ENCODE measurements at places on chromosomes 4 and X.

DNA sequence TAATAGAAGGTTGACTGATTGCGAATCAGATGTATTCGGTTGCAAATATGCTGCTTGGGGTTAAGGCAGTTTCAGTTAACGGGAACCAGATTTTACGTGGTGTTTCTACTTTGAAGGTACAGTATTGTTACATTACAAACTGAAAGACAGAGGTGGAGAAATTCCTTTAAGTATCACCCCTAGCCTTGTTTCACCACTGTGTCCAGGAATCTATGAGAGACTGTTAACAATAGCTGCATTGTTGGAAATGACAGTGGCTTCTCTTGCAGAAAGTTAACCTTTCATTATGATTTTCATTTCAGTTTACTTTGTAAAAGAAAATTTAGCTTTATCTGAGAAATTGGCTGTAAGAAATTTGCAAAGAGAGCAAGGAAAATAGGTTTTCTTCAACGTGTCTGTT, 2.6 kb downstream of the CDKL5 start:
- DNase-seq, result no peak

DNA sequence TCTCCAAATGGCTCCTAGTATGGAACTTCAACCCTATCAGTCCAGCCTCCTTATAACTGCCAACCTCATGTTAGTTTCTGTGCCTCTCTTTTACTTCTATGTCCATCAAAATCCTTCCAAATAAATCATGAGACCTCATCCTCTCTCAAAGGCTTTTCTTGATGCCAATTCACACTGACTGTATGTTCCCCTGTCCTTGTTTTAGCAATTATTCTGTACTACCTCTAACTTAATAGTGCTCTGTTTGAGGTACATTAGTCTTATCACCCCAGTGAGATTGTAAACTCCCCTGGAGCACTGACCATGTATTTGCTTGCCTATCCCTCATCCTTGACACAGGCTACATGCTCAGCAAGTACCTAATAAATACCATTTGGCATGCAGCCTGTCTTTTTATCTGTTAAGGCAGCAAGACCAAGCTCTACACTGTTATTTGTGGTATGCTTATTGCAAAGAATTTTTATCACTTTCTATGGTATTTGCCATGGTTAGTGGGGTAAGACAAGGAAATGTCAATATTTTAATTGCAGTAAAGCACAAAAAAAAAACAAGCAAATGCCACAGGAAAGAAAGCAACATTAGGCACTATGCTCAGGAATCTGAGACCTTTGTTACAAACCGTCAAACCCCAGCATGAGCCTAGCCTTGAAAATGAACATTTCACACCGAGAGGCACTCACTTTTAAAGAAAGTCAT, 119.2 kb downstream of the SMARCA1 start:
- no peak for DNase-seq

DNA sequence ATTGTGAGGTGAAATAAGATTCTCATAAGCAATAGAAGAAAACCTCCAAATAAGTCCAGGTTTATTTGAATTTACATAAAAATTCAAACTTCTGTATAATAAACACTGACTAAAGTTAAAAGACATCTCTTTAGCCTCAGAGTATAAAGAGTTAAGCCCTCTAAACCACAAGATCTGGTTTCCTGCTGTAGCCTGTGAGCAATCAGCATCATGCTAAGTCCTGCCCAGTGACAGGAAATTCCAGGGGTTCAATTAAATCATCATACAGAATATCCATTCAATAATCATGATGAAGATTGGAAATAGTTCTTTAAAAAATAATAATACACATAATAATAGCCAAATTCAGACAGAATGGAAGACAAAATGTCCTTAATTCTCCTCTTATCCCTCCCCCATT, 139.2 kb upstream of the DGKK start:
- no peak for DNase-seq

- DNase-seq, result no peak
These were observed 210.6 kb downstream of the CCNG2 start for GRCh38 chr4:77367638-77368037.

GRCh38 chrX:71253253-71254091, 468 bp downstream of the ZMYM3 start:
- no peak for DNase-seq

DNA sequence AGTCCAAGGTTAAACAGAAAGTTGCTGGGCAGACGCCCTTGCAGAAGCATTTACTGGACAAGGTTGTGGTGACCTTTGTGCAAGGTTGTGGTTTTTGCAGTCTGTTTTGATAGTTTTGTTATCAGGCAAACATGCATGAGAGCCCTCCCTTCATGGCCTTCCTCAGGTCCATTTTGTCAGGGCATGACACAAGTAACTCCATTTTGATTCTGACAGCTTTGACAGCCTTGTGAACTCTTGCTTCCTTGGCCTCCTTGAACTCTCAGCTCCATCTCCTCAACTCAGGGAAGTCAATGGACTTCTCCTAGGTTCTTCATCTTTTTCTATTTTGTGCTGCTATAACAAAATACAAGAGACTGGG, 97.7 kb downstream of the CEP44 start:
- DNase-seq, result no peak

- DNase-seq, result no peak
These were observed 219.2 kb downstream of the KIT start for GRCh38 chr4:54877006-54877405.

DNA sequence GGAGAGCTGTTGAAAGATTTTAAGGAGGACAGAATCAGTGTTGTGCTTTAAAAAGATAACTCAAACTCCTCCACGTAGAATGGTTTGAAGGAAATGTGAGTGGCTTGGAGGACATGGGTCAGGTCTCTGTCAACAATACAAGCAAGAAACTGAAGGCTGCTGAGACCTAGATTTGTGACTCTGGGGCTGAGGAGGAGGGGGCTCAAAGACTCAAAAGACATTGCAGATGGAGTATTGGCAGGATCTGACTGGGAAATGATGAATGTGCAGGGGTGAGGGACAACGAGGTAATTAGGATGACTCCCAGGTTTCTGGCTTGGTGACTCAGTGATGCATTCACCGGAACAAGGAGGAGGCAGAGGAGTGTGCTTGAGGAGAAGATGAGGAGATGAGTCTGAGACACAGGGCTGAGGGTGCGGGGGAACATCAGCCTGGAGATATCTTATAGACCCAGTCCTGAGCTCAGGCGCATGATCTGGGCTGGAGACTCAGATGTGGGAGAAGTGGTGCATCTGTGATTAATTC, 3.3 kb upstream of the RPS4X start:
- DNase-seq, result no peak

DNA sequence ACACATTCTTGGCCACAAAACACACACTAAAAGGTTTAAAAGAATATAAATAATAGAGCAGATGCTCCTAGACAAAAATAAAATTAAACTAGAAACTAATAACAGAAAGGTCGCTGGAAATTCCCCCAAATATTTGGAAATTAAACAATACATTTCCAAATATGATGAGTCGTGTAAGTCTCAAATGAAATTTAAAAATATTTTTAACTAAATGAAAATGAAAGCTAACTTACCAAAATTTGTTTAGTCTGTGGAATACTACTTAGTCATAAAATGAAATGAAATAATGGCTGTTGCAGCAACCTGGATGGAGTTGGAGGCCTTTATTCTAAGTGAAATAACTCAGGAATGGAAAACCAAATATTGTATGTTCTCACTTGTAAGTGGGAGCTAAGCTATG, 20.6 kb upstream of the GUCY1A1 start:
- DNase-seq, result no peak
